Activated CD4-positive, CD25-positive, alpha-beta regulatory T cell treated with anti-CD3 and anti-CD28 coated beads, Interleukin-2, amount 50 U/mL, for 72 hours (primary cell): ENCODE measurements at places on chromosomes 4 and X.

DNA sequence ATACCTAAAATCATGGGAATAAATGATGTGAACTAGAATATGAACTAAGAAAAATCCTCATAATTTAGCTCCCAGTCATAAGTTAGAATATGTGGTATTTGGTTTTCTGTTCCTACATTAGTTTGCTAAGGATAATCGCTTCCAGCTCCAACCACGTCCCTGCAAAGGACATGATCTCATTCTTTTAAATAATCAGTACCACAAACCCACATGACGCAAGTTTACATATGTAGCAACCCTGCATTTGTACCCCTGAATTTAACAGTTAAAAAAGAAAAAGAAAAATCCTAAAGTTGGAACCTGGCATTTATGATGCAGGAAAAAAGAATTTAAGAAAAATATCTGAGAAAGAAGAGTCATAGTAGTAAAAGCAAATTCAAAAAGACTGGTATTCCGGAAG, 13.3 kb downstream of the UBA6 start:
- DNase-seq, result no peak

DNA sequence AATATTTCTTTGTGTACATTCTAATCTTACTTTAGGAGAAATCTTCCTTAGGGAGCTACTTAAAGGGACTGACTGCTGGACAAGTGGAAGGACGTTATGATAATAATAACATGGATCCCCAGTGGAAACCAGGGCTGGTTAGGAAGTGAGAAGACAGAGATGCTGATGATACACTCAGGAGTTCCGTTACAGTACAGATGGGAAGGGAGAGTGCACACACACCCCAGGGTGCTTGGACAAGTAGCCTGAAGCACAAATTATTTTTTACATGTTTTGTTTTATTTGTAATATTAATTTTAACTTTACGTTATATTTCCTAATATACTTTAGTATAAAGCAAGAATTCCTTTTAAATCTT, 84.1 kb downstream of the BMPR1B start:
- DNase-seq, result no peak

GRCh38 chr4:3492741-3493719, 29.9 kb downstream of the DOK7 start:
- no peak for DNase-seq

DNA sequence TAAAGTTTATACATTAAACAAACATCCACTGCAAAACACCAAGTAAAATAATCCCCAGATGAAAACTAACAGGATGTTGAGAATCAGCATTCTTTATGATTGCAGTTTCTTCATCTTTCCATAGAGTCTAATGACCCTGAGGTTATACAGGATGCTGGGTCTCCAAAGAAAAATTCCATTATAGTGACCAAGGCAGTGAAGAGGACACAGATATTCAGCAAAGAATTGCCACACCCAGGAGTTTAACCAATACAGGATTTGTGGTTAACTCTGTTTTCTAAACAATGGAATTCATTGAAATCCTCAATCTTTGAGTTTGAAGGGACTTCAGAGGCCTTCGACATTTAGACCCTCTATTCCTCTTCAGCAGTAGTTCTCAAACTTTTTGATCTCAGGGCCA, 76.2 kb upstream of the ESX1 start:
- DNase-seq, result no peak

- no peak for DNase-seq
These were observed 40.1 kb downstream of the NUDT11 start for GRCh38 chrX:51456246-51456645.

GRCh38 chrX:141214196-141214595, 28.1 kb downstream of the SPANXC start:
- no peak for DNase-seq

- no peak for DNase-seq
These were observed 289.6 kb downstream of the CXXC4 start for GRCh38 chr4:104205116-104205515.

DNA sequence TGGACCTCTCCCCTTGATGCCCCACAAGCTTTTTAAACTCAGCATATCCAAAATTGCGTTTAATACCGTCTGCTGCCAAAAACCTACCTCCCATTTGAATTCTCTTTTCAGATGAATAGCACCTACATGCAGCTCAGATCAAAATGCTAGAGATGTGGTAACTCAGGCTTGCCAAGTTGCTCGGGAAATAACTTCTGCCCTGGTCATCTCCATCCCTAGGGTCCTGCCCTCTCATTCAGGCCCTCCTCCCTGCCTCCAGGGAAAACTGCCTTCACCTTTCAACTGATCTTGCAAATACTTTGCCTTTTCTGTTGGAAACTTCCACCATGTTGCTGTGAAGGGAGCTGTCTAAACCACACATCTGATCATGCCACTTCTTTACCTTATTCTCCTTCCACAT, 114.1 kb downstream of the SPRY1 start:
- no peak for DNase-seq

DNA sequence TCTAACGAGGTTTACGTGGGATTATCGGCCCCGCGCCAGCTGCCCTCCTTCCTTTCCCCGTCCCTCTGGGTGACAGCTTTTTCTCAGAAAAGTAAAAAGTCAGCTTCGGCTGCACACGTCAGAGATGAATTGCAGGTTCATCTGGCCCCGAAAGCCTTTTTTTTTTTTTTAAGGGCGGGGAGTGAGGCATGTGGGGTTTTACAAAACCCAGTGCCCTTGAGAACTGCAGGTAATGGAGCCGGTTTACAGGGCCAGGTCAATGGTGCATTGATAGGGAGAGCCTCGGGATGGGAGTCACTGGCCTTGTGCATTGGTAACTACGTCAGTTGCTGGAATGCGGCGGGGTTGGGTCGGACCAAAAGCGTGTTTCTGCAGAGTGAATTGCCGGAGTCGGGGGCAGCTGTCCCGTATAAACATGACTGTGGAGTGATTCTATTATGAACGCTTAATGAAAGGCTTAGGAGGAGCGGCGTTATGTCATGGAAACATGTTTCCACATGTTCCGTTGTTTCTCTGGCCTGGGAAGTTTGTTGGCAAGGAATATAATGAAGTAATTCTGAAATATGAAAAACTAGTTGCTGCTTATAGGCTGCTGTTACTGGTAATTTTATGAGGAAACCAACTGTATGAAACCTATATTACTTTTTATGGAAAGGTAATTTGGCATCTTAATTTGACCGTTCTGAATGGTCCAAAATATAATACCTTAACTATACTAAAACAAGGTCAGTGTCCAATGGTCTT, 1.1 kb downstream of the HSPA4L start:
- peak; percentile 31 for DNase-seq

- DNase-seq, result no peak
These were observed 215.1 kb upstream of the GPC4 start for GRCh38 chrX:133630362-133630761.

- DNase-seq, result no peak
These were observed 5.3 kb upstream of the IDS start for GRCh38 chrX:149510386-149510785.

DNA sequence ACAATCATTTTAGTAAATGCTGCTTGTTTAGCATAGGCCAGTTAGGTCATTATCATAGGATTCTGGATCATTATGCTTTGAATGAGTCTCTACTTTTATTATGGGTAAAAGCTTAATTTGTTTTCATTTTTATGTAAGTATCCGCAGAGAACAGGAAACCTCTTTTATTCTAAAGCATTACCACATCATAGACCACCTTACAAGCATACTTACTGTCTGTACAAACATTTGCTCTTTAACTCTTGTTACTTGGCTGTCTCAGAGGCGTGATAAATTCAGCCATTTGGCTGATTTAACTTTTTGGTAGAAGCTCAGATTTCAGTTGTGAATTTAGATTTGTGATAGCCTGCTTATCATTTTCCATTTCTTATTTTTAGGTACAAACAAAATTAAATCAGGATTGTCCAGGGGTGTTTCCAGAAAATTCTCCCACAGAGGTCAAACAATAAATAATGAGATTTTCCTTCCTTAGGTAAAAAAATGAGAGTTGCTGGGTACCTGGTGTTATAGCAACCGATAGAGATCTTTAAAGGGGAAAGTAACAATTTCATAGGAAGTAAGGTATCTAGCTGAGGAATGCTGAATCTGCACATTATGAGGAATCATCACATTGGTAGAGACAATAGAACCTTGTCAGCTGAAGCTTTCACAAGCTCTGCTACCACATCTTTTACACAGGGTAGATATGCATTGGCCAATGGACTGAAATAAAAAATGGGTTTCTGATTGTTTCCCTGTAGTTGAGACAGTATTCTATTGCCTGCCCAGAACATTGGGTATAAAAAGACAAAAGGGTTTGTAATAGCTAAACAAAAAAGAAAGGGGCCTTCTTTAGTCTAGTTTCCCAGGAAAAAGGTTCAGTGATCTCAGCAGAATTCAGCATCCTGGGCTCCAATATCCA, 62.5 kb downstream of the NDNF start:
- DNase-seq, result no peak

GRCh38 chr4:95317085-95317793, 231.5 kb downstream of the UNC5C start:
- no peak for DNase-seq

DNA sequence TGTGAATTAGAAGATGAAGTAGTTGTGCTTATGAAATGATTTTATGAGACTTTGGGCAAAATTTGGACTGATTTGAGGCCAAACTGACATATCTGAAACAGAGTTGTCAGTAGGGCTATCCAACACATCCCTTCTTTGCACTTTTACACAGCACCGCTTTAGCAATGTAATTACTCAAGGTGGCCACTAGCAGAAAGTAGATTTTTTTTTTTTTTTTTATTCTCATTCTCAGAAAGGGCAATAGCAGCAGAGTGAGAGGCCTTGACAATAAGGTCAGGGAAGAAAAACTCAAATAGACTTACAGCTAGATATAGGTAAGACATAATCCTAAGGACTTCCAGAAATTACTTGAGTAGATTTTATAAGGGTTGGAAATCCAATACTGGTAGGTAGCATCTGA, 414.3 kb downstream of the NAP1L3 start:
- DNase-seq, result no peak

GRCh38 chr4:102819588-102820365, 7.6 kb downstream of the UBE2D3 start:
- DNase-seq, result no peak

- DNase-seq, result no peak
These were observed 837 bp downstream of the NAT8L start for GRCh38 chr4:2059726-2060602.

DNA sequence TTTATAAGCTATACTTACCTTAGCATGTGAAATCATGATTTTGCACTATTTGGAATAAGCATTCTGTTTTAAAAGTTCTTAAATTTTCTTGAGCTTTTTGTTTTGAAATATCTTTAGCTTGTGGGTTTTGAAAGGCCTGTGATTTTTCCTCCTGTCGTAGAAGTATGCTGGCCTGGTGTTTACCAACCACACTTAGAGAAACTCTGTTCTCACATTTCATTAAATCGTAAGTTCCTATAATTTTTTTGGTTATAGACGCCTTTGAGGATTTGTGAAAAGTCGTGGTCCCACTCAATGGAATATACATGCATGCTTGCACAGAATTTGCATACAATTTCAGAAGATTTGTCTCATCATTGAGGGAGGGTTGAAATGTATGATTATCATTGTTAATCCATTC, 63.6 kb downstream of the PDLIM5 start:
- no peak for DNase-seq

DNA sequence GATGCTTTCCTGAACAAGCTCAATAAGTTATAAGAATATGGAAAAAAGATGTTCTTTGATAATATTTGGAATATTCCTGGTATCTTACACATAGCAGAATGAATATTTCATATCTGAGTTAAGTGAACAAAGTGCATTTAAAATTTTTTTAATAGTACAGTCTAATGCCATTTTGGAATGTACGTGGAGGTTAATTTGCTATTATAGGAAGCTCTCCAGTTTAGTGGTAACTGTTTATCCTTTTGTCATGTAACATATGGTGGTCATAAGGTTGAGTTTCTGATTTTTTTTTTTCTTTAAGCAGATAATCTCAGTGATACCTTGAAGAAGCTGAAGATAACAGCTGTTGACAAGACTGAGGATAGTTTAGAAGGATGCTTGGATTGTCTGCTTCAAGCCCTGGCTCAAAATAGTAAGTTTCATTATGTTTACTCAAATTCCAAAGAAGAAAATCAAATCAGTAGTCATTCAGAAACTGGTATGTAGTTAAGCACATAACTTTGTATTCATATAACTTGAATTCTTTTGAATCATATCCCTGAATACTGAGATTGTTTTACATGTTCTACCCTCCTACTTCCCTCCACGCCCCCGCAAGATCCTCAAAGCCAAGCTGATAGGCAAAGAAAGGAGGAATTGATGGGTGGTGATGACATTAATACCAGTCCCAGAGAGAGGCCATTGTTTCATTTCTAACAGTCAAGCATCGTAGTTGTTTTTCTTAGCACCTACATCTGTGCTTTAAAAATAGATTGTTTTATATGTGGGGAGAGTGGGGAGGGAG, 32.1 kb downstream of the RAP1GDS1 start:
- DNase-seq, result no peak

GRCh38 chr4:173478201-173478912, 51.7 kb downstream of the HAND2 start:
- no peak for DNase-seq

DNA sequence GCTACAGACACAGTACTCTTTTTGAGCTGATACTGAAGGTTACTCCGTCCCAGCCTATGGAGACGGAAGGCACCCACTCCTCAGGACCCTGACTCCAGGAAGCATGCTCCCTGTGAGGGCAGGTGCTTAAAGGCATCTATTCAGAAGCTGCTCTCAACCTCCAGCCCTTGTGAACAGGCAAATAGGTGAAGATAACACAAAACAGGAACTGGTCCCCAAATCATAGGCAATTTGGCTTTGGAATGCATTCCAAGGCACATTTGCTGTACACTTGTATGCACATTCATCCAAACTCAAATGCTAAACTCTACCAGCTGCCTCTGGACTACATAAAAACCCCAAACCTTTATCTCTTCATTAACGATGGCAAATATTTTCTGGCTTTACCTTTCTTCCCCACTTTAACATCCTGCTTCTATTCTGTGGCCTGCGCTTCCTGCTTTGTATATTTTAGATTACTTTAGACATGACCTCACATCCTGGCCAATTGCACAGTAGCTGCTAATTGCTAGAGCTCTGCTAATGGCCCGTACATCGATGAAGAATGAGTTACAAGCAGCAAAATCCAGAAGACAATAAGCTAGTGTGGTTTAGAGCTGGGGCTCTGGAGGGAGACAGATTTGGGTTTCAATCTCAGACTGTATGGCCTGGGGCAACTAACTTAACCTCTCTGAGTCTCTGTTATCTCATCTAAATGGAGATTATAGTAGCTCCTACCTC, 3.2 kb downstream of the SEL1L3 start:
- no peak for DNase-seq

GRCh38 chr4:2048831-2049230, 10.3 kb upstream of the NAT8L start:
- no peak for DNase-seq

DNA sequence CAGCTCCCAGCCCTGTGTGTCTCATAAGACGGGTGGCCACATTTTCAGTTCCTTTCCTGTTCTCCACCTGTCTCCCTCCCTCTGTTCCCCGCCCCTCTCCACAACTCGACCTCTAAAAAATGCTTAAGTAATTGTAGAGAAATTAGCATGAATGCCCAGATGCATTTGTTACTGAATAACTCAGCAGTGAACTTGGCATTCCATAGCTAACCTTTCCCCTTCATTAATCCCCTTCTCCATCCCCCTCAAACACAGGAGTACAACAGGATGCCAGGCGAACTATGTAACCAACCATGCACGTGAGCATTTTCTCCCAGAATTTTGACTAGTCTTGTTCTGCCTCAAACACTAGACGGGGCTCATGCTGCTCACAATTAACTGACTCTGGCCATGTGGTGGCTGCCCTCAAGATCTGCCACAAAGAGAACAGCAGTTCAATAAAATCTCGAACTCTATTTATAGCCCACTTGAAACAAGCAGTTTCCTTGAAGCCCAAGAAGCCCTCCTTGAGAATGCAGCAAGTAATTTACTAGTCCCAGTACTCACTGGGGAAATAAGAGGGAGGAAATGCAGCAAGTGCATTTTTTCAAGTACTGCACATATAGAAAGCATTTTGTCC, 351.2 kb downstream of the ARHGAP24 start:
- no peak for DNase-seq
